Eye (tissue), 1 donor: ENCODE measurements at places on chromosomes 16 and 17.
A peak's percentile ranks its signal among the peaks of the same experiment; 100 is the strongest.

- DNase-seq, result no peak
Observed at GRCh38 chr17:1362065-1362848, 37.8 kb downstream of the YWHAE start.

DNA sequence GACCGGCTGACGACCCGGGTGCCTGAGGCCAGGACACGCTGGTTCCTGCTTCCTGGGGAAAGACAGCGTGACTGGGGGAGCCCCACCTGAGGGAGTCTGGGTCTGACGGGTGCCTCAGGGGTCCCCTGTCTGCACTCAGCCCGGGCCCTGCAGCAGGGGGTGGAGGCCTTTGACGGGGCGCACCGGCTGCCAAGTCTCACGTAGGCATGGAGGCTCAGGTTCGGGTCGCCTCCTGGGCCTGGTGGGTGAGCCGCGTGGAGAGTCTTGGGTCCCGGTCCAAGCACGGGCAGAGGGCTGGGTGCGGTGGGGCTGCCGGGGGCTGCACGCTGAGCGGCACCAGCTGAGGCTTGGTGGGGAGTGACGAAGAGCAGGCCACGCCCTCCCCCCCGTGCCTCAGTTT lies 40.9 kb downstream of the SOX8 start:
- DNase-seq, result no peak

GRCh38 chr17:82114872-82115271 lies 16.8 kb upstream of the FASN start:
- no peak for DNase-seq

GRCh38 chr17:16470265-16470664 lies 21.7 kb downstream of the LRRC75A start:
- peak; percentile 53 for DNase-seq

DNA sequence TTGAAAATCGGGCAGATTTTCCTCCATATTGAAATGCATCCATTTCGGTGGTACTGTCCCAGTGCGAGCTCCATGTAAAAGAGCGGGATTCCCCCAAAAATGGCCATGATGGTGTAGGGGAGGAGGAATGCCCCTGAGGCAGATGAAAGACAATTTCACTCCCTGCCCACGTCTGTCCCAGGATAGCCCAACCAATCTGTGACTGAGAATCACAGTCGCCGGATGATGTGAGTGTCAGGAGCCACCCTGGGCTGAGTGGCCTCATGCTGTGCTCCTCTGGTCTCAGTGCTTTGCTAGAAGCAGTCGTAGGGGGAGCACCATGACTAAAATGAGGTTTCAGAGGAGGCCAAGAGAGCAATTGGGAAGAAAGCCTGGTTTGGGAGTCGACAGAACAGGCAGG lies 16.7 kb downstream of the SLC6A4 start:
- no peak for DNase-seq

- no peak for DNase-seq
Observed at GRCh38 chr17:36474571-36474970, 11.9 kb upstream of the ZNHIT3 start.

GRCh38 chr17:40097931-40098845 lies 2.2 kb downstream of the NR1D1 start:
- DNase-seq, result no peak

DNA sequence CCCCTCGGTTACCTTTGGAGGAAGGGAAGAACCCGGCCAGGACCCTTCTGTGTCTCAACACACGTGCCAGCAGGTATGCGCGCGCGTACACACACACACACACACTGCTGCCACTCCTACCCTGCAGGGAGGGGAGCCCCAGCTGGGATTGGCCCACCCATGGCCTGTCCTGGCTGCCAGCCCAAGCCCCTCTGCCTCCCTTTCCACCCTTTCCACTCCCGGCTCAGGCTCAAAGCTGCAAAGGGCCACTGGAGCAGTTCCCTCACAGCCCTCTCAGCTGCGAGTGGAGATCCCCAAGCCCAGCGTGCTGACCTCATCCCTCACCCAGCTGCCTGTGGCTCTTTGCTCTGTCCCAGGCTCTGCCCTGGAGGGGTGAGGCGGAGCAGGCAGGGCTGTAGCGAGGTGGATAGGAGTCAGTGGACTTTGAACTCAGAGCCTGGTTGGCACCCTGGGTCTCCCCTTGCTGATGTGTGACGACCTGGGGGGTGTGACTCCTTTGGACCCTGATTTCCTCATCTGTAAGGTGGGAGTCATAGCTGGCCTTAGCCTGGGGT lies 14.5 kb downstream of the KIF19 start:
- no peak for DNase-seq

- DNase-seq, result no peak
Observed at GRCh38 chr17:31404028-31404949, 12.8 kb downstream of the RAB11FIP4 start.

DNA sequence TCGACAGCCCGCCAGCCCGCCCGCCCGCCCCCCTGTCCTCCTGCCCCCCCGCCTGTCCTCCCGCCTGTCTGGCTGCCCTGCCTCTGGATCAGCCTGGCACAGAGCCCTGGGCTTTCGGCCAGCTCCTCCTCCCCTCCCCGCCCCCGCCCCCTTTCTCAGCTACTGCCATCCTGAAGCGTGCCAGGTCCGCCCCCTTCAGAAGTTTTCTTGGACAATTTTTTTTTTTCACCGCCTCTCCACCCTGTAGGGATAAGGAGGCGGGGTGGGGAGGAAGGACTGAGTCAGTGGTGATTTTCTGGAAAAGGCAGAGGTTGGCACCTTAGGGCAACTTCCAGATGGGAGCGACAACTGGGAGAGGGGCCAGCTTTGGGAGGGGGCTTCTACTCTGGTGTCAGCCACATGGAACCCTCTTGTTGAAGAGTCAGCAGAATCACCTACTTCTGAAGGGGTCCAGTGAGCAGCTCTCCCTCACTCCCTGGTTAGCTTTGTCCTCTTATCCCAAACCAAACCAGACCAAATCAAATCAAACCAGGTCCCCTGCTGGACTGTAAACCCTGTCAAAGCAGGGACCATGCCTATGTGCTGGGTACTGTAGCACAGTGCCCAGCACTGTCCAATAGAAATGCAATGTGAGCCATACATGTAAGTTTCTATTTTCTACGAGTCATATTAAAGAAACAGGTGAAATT lies 19.7 kb downstream of the IGF2BP1 start:
- DNase-seq, result peak; percentile 81

DNA sequence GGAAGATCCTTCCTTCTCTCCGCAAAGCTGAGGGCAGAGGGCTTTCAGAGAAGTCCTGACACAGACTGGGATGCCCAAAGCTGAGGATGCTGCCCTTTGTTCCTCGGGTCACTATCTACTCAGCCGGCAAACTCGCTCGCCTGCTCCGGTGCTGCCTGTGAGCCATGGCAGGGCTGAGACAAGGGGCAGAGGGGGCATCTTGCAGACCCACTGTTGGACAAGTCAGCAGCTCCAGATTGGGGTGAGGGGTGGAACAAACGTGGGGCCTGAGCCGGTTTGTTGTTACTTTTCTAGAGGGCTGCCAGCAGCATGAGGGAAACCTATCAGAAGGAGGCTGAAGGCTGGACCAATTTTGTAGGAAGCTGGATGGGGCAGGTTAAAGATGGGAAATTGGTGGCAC lies 47.1 kb upstream of the PIK3R6 start:
- no peak for DNase-seq

GRCh38 chr16:76370344-76370743 lies 93.1 kb downstream of the CNTNAP4 start:
- DNase-seq, result no peak

- peak; percentile 29 for DNase-seq
Observed at GRCh38 chr16:78183437-78184237, 84.2 kb downstream of the WWOX start.

DNA sequence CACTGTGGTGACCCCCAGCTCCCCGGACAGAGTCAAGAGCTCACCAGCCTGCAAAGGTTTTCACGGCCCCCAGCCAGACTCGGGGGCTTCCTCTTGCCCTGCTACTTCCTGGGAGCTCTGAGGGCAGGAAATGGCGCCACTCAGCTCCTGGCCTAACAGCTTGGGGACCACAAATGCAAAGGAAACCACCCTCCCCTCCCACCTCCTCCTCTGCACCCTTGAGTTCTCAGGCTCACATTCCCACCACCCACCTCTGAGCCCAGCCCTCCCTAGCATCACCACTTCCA lies 375 bp upstream of the SPN start:
- no peak for DNase-seq

DNA sequence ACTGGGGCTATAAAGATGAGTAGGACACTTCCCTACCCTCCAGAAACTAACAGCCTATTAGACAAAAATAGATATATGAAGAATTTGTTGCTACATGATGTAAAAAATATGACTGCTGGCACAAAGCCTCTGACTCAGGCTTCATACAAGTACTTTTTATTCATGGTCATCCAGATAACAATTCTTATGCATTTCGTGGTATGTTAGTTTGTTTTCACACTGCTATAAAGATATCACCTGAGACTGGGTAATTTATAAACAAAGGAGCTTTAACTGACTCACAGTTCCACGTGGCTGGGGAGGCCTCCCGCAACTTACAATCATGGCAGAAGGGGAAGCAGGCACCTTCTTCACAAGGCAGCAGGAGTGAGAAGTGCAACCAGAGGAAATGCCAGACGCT lies 112.5 kb upstream of the HLF start:
- no peak for DNase-seq

DNA sequence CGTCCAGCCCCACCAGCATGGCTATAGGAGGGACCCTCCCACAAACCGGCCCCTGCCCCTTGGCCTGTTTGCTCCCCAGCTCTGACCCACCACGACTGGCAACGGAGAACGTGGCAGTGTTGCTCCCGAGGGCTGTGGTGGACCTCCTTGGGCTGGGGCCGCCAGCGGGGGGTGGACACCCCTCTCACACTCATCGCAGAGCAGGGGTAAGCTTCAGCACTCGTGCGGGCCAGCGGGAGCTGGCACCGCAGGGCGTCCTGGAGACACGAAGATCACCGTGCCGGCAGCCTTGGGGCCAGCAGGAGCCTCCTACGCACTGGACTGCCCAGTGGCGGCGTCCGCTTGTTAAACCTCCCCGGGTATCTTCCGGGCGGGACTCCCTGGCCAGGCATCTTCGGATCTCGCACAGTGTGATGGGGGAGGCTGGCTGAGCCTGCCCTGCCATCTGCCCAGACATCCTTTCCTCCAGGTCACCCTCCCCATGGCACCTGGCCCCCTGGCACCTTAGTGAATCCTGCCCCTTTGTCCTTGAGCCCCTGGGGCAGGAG lies 53.5 kb downstream of the ABR start:
- no peak for DNase-seq

GRCh38 chr17:61383689-61384201 lies 15.9 kb upstream of the TBX2 start:
- DNase-seq, result no peak

DNA sequence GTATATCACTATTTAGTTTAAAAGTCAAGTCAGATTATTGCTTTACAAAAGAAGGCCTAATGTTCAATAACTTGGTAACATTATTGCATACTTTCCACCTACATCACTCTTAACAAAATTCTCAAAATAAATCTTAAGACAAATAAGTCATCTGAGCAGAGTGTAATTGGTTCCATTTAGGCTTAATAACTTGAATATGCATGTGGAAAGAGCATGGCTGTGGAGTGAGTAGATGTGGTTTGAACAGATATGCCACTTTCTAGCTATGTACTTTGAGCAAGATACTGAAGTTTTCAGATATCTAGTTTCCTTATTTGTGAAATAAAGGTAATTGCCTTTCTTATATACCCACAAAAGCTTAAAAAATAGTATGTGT lies 6.7 kb upstream of the EVI2A start:
- DNase-seq, result no peak

GRCh38 chr17:62802561-62803205 lies 5.4 kb downstream of the MARCHF10 start:
- peak; percentile 58 for DNase-seq

DNA sequence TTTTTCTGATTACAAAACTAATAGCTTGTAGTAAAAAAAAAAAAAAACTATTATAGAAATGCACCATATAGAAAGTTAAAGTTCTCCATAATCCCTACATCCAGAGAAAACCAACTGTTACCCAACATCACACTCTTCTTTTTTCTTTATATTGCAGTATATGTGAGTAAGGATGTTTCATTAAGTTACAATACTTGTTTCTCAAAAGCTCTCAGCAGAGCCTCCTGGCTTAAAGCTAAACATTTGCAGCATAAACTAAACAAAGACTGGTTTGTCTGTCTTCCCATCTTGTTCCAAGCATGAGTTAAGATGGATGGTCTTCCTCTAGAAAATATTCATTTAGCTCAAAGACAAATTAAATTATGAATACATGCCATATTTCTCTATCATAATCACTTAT lies 25.2 kb downstream of the GRB2 start:
- DNase-seq, result no peak

DNA sequence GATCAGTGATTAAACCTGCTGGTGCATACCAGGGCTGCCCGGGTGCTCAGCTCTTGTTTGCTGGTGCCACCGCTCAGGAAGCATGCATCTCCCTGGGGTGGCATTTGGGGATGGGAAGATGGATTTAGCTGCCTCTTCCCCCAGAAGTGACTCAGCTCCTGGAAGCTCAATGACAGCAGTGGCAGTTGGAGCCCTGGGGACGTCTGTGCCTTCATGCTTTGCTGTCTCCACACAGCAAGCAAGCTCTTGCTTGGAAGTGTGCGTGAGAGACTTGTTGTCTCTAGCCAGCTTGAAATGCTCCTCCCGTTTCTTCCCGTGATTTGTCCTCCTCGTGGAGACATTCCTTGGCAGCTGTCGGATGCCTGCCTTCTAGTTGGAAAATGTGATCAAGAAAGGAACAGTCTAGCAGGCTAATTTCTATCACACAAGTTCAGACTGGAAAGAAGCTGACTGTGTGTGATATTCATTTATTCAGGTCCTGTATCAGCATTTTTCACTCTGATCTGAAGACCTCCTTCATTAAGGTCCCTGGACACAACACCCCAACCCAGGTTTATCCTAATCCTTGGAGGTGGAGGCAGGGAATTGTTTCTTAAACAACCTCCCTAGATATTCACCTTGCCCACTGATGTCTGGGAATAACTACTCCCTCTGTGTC lies 73.0 kb downstream of the BMERB1 start:
- DNase-seq, result peak; percentile 47

DNA sequence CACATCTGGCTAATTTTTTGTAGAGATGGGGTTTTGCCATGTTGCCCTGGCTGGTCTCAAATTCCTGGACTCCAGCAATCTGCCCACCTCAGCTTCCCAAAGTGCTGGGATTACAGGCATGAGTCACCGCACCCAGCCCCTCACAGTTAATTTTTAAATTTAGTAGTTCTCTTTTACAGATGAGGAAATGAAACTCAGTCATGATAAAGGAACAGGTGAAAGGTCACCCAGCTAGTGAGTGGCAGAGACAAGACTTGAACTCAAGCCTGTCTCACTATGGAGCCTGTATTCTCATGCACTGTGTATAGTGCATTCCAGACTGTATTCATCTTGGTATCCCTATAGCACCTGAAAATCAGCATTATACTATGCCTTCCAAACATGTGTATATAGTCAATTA lies 77.1 kb upstream of the WSB1 start:
- DNase-seq, result no peak

- peak; percentile 89 for DNase-seq
Observed at GRCh38 chr16:84970447-84971127, 40.7 kb downstream of the ZDHHC7 start.
